ENCODE measurements at places on chromosomes 13 and 19.

- DNase-seq = no peak
Measured at GRCh38 chr19:30695171-30695875, 323.1 kb downstream of the ZNF536 start.

DNA sequence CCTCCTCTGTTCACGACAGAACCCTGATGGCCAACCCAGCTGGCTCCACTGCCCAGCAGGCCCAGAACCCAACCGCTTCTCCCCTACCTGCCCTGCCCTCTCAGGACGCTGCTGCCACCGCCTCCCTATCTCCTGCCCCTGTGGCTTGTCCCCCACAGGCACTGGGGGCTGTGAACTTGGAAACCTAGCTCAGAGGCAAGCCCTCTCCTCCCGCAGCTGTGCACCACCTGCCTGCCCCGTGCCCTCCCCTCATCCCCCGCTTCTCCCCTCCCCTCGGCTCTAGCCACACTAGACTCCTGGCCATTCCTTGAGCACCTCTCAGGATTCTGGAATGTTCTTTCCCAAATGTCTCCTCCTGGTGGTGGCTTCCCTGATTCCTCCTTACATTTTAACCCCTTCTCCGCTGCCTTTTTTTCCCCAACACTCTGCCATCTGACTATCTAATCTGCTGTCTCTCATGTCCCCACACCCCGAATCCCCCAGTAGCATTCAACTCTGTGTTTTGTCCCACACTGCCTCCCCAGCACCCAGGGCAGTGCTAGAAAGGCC lies 6.7 kb downstream of the NANOS3 start:
- no peak for DNase-seq

GRCh38 chr13:95524264-95524901 lies 28.1 kb upstream of the CLDN10 start:
- no peak for DNase-seq

- peak; percentile 24 for DNase-seq
Measured at GRCh38 chr19:46574533-46574932, 26.6 kb upstream of the CALM3 start.

DNA sequence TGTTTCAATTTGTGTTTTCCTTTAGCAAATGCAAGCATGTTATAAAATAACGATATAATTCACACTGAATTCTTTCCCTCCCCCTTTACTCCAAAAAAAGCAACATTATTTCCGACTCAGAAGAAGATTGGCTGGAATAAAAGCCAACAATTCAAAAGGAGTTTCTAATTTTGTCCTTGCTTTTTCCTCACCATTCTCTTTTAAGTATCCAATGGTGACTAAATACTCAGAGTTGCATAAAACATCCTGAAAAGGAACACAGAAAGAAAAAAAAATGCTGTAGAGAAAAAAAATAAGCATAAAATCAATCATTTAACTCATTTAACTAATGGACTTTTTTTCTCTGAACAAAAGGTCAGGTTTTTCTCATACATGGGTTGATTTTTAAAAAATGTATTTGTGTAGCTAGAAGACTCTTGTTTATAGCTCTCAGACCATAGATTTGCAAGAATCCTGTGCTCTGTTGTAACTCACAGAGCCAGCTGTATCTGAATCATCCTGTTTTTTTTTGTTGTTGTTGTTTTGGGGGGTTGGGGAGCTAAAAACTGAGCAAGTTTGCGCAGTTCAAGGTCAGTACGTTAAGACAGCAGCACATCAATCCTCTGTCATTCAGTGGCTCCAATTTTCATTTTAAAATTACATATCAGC lies 108.1 kb downstream of the PCDH17 start:
- no peak for DNase-seq

GRCh38 chr19:5903624-5904351 lies at the start of gene NDUFA11:
Gene NDUFA11 (minus strand): TSS chr19:5903790. CDS start chr19:5903708, 82 bp downstream.
- peak; percentile 95 for DNase-seq

DNA sequence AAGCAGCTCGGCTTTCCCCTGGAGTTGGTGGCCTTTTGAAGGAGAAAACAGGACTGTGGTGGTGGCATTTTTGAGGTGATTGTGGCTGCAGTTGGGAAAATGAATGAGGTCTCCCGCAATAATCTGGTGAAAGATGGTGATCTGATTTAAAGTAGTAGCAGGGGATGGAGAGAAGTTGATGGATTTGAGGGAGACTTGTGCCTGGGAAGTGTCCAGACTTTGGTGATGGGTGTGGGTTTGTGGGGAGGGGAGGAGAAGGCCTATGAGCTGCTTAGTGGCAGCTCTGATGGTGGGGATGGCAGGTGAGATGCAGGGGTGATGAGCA lies 4.0 kb upstream of the EPN1 start:
- DNase-seq = no peak

DNA sequence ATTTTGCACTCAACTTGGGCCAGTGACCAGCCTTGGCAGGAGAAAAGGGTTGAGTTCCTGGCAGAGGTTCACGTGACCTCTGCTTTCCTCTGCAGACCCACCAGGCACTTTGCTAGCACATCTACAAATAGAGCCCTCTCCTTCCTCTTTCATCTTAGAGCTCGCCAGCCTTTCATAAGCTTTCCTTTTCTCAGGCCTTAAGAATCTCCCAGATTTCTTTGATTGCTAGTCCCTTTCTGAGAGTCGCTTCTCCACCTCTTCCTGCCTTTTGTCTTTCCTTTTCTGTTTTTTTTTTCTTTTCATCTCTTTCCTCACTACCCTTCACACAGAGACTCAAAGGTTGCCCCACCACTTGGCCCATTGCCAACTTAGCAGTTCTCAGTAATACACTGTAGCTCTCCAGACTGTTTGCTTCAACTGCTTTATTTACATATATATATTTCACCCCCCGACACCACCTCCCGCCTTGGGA lies 375.7 kb upstream of the SPRY2 start:
- no peak for DNase-seq

GRCh38 chr19:56136362-56136761 lies 4.7 kb upstream of the ZNF444 start:
- DNase-seq = no peak

DNA sequence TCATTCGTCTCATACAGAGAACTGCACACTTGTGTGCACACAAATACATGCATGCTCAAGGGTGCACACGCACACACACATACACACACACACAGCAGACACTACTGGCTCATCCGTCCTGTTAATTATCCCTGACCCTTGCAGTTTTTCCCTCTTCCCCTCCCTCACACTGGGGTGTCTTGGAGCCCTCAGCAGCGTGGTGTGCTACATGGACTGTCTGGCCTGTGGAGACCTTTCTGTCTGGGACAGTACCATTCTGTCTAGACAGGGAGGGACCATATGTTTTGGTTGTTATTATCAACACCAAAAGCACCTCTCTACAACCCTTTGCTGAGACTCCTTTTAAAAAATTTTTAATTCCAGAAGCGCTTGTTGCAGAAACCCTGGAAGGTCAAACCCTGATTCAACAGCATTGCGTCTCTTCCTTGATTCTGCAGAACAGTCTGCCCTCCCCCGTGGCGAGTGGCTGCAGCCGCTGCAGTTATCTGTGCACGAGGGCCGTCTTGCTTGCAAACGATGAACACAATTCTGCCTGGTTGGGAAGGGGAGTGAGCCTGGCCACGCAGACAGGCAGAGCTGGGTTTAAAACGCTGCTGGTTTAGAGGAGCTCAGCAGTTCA lies 374.0 kb downstream of the IRS2 start:
- no peak for DNase-seq

GRCh38 chr13:75444016-75444415 lies 38.0 kb downstream of the TBC1D4 start:
- DNase-seq = no peak

GRCh38 chr13:23901365-23901764 lies 4.1 kb upstream of the C1QTNF9B start:
- DNase-seq = no peak

- no peak for DNase-seq
Measured at GRCh38 chr19:50777830-50778303, 7.6 kb downstream of the GPR32 start.

DNA sequence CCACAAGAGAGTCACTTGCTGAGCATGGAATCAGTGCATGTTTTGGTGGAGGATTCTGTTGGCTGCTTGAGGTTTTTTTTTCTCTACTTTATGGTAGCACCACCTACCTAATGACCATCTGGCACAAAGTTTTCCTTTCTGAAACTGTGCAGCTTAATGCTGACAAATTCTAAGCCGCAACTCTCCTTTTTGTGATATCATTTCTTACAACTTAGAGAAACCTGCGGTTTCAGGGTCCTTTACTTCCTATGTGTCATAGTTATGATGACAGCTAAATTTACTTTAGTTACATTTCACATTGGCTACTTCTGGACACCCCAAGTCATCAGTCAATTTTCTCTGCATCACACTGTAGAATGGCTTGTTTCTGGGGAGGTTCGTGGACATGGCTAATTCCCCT lies 115.4 kb upstream of the TMTC4 start:
- DNase-seq = no peak

- no peak for DNase-seq
Measured at GRCh38 chr19:51503286-51503817, 1.8 kb upstream of the SIGLEC12 start.

DNA sequence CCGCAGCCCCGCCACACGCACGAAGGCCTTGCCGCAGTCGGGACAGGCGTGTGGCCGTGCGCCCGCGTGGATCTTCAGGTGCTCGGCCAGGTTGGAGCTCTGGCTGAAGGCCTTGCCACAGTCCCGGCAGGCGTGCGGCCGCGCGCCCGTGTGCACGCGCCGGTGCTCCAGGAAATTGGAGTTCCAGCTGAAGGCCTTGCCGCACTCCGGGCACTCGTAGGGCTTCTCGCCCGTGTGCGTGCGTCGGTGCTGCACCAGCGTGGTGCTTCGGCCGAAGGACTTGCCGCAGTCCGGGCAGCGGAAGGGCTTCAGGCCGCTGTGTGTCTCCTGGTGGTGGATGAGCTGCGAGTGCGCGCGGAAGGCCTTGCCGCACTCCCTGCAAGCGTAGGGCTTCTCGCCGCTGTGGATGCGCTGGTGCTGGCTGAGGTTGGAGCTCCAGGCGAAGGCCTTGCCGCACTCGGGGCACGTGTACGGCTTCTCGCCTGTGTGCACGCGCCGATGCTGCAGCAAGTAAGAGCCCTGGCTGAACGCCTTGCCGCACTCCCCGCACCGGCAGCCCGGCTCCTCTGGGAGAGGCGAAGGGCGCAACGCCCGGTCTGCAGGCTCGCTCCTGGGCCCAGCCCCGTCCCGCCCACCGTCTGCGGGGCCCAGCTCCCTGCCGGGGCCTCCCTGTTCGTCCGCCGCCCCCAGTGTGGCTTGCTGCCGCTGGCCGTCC lies 3.6 kb upstream of the A1BG start:
- DNase-seq = no peak

DNA sequence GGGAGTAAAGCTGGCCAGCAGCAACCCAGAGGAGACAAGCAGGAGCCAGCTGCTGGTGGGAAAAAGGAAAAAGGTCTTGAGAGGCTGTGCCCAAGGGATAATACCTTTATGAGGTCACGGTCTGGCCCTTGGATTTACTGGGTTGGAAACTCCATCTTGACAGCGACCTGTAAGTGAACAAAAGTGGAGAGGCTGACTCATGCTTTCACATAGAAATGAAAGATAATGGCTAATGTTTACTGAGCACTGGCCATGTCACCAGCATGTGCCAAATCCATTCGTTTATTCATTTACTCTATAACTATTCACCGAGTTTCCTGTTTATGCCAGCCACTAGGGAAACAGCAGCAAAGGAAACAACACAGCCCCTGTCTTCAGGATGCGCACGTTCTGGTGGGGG lies 4.7 kb downstream of the VRK3 start:
- no peak for DNase-seq

DNA sequence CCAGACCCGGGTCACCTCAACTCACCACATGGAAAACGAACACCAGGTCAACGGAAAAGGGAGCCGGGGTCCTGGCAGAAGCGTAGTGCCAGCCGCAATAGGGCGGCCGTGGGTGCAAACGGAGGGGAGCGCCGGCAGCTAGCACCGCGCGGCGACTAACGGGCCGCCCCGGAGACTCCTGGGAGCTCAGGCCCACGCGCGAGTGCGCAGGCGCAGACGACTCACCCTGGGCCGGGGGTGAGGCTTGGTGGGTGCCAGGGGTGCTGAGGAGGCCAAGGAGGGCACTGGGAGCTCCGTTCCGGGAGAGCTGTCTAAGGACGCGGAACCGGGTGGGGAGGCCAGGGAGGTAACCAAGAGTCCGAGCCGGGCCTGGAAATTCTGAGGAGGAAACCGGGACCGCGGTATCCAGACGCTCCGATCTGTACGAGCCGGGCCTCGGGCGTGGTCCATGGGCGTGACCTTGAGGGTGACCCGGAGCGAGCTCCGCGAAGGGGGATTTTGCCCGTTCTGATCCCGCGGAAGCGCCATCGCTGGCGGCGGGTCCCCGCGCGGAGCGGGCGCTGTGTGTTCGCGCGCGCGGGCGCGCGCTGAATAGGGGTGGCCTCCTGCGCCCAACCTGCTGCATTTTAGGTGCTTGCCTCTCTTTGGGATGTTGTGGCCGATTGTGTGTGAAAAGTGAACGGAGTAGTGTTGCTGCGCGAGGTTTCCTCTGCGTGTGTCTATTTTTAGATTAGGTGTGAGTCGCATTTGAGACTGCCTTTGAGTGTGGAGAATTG lies at the start of gene ZNF382:
ZNF382 (plus strand) TSS at position 213 of the 776 bp plus-strand sequence. CDS start 4,602 bp downstream, outside the sequence.
- peak; percentile 93 for DNase-seq

GRCh38 chr19:7662657-7663056 lies 6.2 kb upstream of the RETN start:
- DNase-seq = no peak

DNA sequence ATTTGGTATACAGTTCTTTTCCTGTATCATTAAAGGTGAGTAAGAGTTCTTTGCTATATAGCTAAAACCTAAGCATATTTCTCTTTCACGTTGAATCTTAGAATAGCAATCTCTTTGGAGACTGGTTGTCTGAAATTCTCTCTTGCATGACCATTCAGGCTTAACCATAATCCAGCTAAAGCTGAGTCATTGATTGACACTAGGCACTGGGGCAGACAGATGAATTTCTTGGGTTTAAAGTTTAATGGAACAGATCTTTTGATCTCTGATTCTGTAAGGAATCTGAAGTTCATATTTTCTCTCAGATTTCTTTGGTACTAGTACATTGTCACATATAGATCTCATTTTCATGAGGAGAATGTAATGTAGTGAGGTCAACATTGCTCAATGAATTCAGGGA lies 397.3 kb upstream of the MIR17HG start:
- no peak for DNase-seq

DNA sequence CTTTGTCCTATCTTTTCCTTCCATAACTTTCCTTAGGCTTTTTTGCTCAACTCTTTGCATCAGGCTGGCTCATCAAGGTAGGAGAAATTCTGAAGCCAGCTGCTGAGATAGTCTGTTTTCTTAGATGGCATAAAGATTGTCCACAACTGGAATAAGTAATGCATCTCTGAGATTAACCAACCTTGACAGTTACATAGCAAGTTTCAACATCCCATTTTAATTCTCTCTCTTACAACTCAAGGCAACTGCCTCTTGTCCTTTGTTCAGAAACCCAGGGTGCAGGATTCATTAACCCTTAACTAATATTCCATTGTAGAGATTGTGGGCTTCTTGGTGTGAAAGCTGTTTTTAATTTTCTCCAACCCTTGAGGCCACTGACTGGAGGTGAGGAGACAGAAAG lies 239.2 kb downstream of the LACC1 start:
- DNase-seq = no peak

All from stimulated activated CD4-positive, alpha-beta T cell treated with anti-CD3 and anti-CD28 coated beads, Interleukin-4, amount 100 ng/mL, for 4 hours (primary cell).